CD14-positive monocyte (primary cell): ENCODE measurements at places on chromosomes 1 and 21. TPM values are rescaled to one million over a fixed set of nuclear protein-coding genes. Genes with fewer than 3 reads are reported as not detected.

PPM1J gene
- polyA plus RNA-seq, result 0.75 TPM

FCN3 gene
- not detected for polyA plus RNA-seq

KCNQ4 gene
- polyA plus RNA-seq, result not detected

TAS1R3 gene
- polyA plus RNA-seq, result not detected

ANGPTL7 gene
- polyA plus RNA-seq, result not detected

- no peak overlapping the region for H3K27ac ChIP-seq
- no peaks in the 10 kb centered on the region for H3K36me3 ChIP-seq
- DNase-seq, result no peak
- H3K4me1 ChIP-seq, result no peaks in the 10 kb centered on the region
- peaks cover 4% of the 10 kb centered on the region for H3K27me3 ChIP-seq
- no peak overlapping the region for H3K4me3 ChIP-seq
These were observed 23.8 kb downstream of the KCNA2 start for GRCh38 chr1:110582378-110582777.

GRCh38 chr1:22387919-22388580 lies 63.6 kb upstream of the ZBTB40 start:
- no peaks in the 10 kb centered on the region for H3K27me3 ChIP-seq
- H3K4me3 ChIP-seq, result no peak overlapping the region
- no peak for DNase-seq
- no peaks in the 10 kb centered on the region for H3K4me1 ChIP-seq

GRCh38 chr1:116178837-116179236 lies 67.6 kb downstream of the MAB21L3 start:
- H3K4me3 ChIP-seq, result no peak overlapping the region
- no peaks in the 10 kb centered on the region for H3K4me1 ChIP-seq
- H3K27ac ChIP-seq, result no peak overlapping the region
- H3K27me3 ChIP-seq, result peaks cover 2% of the 10 kb centered on the region

- H3K4me1 ChIP-seq, result peaks cover 15% of the 10 kb centered on the region
- H3K27ac ChIP-seq, result no peak overlapping the region
- H3K36me3 ChIP-seq, result peaks cover 46% of the 10 kb centered on the region
- peaks cover 2% of the 10 kb centered on the region for H3K27me3 ChIP-seq
- H3K4me3 ChIP-seq, result no peak overlapping the region
These were observed 2.7 kb downstream of the MIA3 start for GRCh38 chr1:222620566-222620965.

DNA sequence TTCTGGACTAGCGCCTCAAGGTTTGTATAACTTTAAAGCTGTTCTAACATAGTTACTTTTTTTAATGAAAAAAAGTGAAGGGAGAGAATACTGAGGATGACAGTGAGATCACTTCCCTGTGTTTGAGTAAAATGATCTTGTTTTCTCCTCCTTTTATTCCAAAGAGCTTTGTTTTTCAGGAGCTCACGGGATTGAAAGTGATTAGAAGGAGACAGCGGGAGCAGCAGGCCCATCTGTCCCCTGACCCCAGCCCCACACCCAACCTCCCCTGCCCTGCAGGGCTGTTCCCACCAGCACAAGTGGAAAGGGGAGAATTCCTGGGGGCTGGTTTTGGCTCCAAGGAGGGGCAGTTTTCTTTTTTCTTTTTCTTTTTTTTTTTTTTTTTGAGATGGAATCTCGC lies 2.1 kb upstream of the DNMT3L start:
- no peaks in the 10 kb centered on the region for H3K36me3 ChIP-seq
- H3K4me1 ChIP-seq, result no peaks in the 10 kb centered on the region
- no peak overlapping the region for H3K27ac ChIP-seq
- H3K27me3 ChIP-seq, result no peaks in the 10 kb centered on the region
- no peak for DNase-seq

DNA sequence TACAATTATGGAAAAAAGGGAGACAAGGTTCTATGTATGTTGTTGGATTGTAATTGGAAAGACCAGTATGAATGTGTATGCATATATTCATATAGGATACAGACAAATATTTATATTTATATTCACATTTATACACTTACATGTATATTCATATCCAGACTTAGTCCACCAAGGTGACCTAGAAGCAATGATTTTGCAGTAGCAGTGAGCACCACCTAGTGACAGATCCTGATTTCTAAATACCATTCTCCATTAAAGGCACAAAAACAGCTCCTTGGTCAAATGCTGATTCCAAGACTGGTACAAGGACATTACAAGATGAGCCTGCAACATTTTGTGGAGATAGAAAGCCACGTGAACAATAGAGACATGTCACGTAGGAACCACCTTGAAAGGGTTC lies 153.4 kb downstream of the SDCCAG8 start:
- no peaks in the 10 kb centered on the region for H3K27me3 ChIP-seq
- no peak for DNase-seq
- no peak overlapping the region for H3K27ac ChIP-seq

GRCh38 chr21:38170283-38170682 lies 86.5 kb upstream of the KCNJ15 start:
- H3K27me3 ChIP-seq, result no peaks in the 10 kb centered on the region
- DNase-seq, result peak; percentile 52
- no peaks in the 10 kb centered on the region for H3K4me1 ChIP-seq
- H3K27ac ChIP-seq, result no peak overlapping the region

DNA sequence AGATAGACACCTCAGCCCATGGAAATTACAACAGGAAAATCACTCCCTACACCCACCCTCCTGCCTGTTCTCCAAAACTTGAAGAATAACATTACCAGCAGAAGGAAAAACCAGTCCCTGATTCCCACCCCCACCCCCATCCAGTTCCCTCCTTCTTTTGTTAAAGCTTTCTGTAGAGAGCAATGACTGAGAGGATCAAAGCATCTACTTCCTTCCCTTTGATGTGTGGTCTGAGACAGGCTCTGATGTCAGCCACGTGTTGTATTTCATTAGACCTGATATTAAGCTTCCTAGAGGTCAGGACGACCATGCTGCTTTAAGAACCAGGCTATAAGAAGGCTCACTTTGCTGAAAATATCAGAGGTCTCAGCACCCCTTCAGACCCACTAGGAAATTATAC lies 73.9 kb upstream of the HAO2 start:
- H3K27me3 ChIP-seq, result no peaks in the 10 kb centered on the region
- H3K27ac ChIP-seq, result no peak overlapping the region
- no peaks in the 10 kb centered on the region for H3K4me1 ChIP-seq
- DNase-seq, result no peak

DNA sequence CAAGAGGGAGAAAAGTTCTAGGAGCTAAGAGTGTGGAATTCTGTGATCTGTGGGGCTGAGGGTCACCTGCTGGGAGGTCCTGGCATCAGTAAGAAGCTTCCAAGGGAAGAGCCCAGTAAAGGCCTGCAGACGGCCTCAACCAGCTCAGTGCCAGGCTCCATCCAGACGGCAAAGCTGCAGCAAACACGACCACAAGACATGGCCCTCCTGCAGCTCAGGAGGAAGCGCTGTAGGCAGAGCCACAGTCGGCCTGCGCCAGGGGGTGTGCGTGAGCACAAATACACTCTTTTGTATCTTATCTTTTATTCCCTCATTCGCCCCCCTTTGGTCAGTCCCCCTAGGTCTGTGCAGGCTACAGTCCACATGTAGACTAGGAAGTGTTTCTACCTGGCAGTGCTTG lies 13.4 kb downstream of the C1orf174 start:
- DNase-seq, result no peak
- no peak overlapping the region for H3K27ac ChIP-seq
- peaks cover 22% of the 10 kb centered on the region for H3K4me1 ChIP-seq
- H3K27me3 ChIP-seq, result no peaks in the 10 kb centered on the region
- H3K36me3 ChIP-seq, result peaks cover 75% of the 10 kb centered on the region
